Astrocyte (in vitro differentiated cells and primary cell): ENCODE measurements at places on chromosomes 1 and 21. TPM values are rescaled to one million over a fixed set of nuclear protein-coding genes. Genes with fewer than 3 reads are reported as not detected.

- H3K4me1 ChIP-seq = no peaks in the 10 kb centered on the region
- H3K4me3 ChIP-seq = no peak overlapping the region
- DNase-seq = no peak
- H3K27ac ChIP-seq = no peak overlapping the region
- no peaks in the 10 kb centered on the region for H3K36me3 ChIP-seq
These were observed 275.2 kb upstream of the DPYD start for GRCh38 chr1:98196012-98196411.

DNA sequence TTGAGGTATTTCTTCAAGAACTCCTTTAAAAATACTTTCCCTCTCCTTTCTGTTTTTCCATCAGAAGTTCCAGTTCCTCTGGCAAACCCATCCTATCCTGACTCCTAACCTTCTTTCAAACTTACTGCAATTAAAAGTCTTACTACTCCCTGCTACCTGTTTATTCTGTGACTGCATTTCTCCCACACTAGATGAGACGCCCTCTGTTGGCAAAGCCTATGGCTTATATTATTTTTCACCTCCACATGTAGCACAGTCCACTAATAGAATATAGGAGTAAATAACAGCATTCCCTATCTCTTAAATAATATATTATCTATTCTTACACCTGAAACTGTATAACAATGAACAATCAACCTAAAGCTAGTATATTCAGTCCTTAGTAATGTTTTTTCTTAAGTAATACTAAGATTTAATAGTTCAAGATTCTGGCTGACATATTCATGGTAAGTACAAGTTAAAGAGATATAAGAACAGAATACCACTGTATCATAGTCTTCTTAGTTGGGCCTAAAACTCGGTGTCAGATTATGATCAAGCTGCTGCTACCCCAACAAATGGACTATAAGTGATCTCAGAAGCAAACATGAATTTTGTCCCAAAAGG lies 54.8 kb downstream of the RAB3GAP2 start:
- H3K36me3 ChIP-seq = no peaks in the 10 kb centered on the region
- no peak overlapping the region for H3K27ac ChIP-seq
- no peak overlapping the region for H3K4me3 ChIP-seq
- H3K4me1 ChIP-seq = no peaks in the 10 kb centered on the region
- DNase-seq = no peak

- H3K4me1 ChIP-seq = no peaks in the 10 kb centered on the region
- no peak for DNase-seq
- no peak overlapping the region for H3K27ac ChIP-seq
- H3K27me3 ChIP-seq = no peaks in the 10 kb centered on the region
- no peak overlapping the region for H3K4me3 ChIP-seq
These were observed 14.0 kb downstream of the PLA2G2E start for GRCh38 chr1:19909392-19909791.

- H3K4me3 ChIP-seq = no peak overlapping the region
- no peak for DNase-seq
These were observed 10.0 kb downstream of the CDK18 start for GRCh38 chr1:205514211-205515142.

GRCh38 chr1:52634111-52634510 lies 1.1 kb downstream of the SHISAL2A start:
- no peaks in the 10 kb centered on the region for H3K4me1 ChIP-seq
- H3K36me3 ChIP-seq = no peaks in the 10 kb centered on the region
- H3K27me3 ChIP-seq = peaks cover 37% of the 10 kb centered on the region

DNA sequence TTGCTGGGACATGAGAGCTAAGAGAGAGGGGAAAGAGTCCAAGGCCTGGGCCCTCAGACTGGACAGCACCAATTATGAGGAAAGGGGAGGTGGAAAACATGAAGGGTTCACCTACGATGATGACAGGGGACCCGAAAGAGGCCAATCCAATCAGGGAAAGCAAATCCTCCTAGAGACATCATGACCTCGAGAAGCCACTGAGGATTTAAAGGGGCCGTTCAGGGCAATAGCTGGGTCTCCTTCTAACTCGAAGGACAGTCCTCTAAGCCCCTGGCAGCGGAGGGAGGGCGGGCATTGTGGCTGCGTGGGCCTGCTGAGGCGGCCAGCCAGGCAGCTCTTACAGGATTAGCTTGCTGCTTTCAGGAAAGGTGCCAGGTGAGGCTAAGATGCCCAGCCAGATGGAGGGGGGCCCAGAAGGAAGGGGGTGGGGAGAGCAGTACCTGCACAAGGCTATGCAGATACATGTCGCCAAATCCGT lies 7.4 kb downstream of the MEF2D start:
- H3K36me3 ChIP-seq = no peaks in the 10 kb centered on the region
- H3K4me3 ChIP-seq = no peak overlapping the region
- H3K27ac ChIP-seq = no peak overlapping the region
- no peak for DNase-seq

DNA sequence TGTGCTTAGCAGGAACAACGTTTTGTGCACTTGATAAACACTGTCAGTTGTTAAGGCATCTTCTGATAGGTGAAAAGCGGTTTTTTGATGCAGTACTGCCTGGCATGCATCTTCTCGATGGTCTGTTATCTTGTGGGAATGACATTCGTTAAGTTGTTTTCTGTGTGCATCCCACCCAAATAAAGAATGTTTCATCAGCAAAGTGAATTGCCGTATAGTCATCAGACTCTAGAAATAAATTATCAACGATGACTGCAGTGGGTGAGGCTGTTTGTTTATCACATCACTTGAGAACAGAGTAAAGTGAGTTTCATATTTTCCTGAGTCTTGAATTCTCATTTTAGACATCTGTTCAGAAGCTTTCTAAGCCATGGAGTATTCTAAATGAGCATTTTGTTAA lies 34.1 kb downstream of the NFIA start:
- no peak for DNase-seq
- H3K4me1 ChIP-seq = no peaks in the 10 kb centered on the region
- no peaks in the 10 kb centered on the region for H3K36me3 ChIP-seq
- no peaks in the 10 kb centered on the region for H3K27me3 ChIP-seq

- no peak overlapping the region for H3K4me3 ChIP-seq
- H3K4me1 ChIP-seq = peaks cover 50% of the 10 kb centered on the region
- H3K27ac ChIP-seq = peak overlapping the region; percentile 67
These were observed 43.0 kb downstream of the TOR3A start for GRCh38 chr1:179124873-179125272.

- H3K4me3 ChIP-seq = no peak overlapping the region
- no peaks in the 10 kb centered on the region for H3K36me3 ChIP-seq
- no peak overlapping the region for H3K27ac ChIP-seq
- DNase-seq = no peak
- no peaks in the 10 kb centered on the region for H3K27me3 ChIP-seq
These were observed 65.1 kb upstream of the DPT start for GRCh38 chr1:168794057-168794456.

DNA sequence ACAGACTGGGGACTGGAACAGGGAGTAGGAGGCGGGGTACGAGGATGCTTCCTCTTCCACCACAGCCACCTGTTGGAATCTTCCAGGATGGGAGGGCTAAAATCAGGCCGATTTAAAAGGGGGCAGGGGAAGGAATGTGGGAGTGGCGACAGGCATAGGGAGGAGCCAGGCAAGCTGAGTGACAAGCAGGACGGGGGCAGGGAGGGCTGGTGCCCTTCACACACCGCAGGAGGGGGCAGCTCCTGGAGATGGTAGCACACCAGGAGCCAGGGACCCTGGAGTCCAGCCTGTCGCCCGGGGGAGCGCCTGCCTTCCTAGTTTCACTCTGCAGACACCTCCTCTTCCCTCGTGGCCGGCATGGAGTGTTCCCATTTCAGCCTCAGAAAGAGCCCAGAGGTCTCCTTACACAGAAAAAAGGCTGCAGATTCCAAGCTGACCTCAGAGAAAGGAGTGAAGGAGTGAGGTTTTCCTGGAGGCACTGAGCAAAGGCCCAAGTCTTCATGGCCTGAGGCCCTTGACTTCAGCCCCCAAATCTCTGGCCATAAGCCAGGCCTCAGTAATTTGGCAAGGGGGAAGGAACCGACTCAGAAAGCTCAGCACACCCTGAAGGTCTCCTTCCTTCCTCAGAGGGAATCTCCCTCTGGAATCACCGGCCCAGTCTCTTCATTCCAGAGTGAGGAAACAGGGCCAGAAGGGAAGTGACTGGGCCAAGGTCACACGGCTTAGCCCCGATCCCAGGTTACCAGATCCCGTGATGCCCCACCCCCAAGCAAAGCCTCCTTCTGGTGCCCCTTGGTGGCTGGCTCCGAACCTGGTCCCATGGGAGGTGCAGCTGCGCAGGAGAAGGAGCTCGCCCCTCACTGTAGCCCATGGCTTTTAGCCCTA lies 8.1 kb downstream of the BLACAT1 start:
- no peaks in the 10 kb centered on the region for H3K36me3 ChIP-seq
- peaks cover 9% of the 10 kb centered on the region for H3K27me3 ChIP-seq
- peak; percentile 10 for DNase-seq
- H3K4me3 ChIP-seq = no peak overlapping the region

DNA sequence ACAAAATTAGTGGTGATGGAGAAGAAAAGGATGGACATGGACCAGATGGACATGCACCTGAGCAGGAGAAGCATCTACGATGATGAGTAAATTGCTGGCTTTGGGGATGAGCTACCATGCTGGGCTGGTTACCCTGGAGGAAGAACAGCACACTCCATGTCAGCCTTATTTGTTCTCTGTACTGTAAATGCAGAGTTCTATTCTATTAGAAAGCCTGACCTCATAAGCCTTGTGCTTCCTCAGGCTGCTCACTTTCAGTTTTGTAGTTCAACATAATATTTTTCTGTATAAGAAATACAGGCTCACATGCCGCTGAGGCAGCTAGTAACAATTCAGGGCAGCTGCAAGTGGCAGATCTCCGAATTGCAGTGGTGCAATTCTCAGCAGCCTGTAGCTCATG lies 249.6 kb downstream of the PLA2G4A start:
- H3K27me3 ChIP-seq = no peaks in the 10 kb centered on the region
- no peak for DNase-seq
- H3K4me1 ChIP-seq = no peaks in the 10 kb centered on the region
- no peak overlapping the region for H3K4me3 ChIP-seq

GRCh38 chr1:117147856-117148588 lies 26.5 kb upstream of the TRIM45 start:
- peak; percentile 49 for DNase-seq
- H3K27me3 ChIP-seq = no peaks in the 10 kb centered on the region
- peak overlapping the region; percentile 88 for H3K27ac ChIP-seq
- H3K4me3 ChIP-seq = no peak overlapping the region
- no peaks in the 10 kb centered on the region for H3K36me3 ChIP-seq

GRCh38 chr1:106836708-106837107 lies 219.8 kb upstream of the PRMT6 start:
- no peak overlapping the region for H3K27ac ChIP-seq
- no peaks in the 10 kb centered on the region for H3K27me3 ChIP-seq
- H3K36me3 ChIP-seq = no peaks in the 10 kb centered on the region
- no peak for DNase-seq

GRCh38 chr1:38053416-38054091 lies 7.0 kb upstream of the POU3F1 start:
- H3K4me1 ChIP-seq = peaks cover 6% of the 10 kb centered on the region
- H3K27ac ChIP-seq = no peak overlapping the region
- no peaks in the 10 kb centered on the region for H3K27me3 ChIP-seq
- no peaks in the 10 kb centered on the region for H3K36me3 ChIP-seq

GRCh38 chr1:198493329-198493728 lies 47.2 kb downstream of the ATP6V1G3 start:
- H3K4me3 ChIP-seq = no peak overlapping the region
- H3K27me3 ChIP-seq = no peaks in the 10 kb centered on the region
- H3K27ac ChIP-seq = peak overlapping the region; percentile 68

- no peaks in the 10 kb centered on the region for H3K27me3 ChIP-seq
- H3K27ac ChIP-seq = no peak overlapping the region
- H3K4me3 ChIP-seq = no peak overlapping the region
- no peak for DNase-seq
- H3K36me3 ChIP-seq = no peaks in the 10 kb centered on the region
These were observed 300.9 kb upstream of the GREM2 start for GRCh38 chr1:240912821-240913220.

GRCh38 chr1:10734962-10735544 lies 61.4 kb downstream of the CASZ1 start:
- H3K27me3 ChIP-seq = peaks cover 26% of the 10 kb centered on the region
- H3K4me3 ChIP-seq = no peak overlapping the region
- no peaks in the 10 kb centered on the region for H3K4me1 ChIP-seq
- no peak for DNase-seq
- no peak overlapping the region for H3K27ac ChIP-seq

DNA sequence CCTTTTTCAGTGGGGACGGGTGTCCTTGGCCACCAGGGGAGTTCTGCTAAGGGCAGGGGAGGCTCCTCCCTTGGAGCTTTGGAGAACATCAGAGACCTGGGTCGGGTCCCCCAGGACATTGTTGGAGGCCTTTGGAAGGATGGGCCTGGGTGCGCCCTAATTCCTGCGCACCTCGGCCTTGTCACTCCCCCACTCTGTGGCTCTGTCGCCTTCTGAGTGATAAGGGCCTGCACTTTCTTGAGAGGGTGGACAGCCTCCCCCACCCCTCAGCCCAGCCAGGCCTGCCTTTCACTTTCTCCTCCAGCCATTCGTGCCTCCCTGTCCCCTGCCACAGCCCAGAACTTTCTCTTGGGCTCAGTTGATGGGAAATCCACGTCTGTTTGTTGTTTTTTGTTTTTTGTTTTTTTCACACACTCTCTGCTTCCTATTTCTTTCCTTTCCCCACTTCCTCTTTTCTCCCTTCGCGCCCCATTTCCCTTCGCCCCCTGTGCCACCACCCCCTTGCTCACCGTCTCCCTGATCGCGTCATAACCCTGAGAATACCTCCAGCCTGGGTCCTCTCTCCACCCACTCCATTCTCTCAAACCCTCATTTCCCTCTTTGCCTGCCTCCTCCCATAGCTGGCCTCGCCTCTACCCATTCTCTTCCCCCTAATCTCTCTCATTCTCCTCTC lies 85.6 kb downstream of the PAX7 start:
- no peaks in the 10 kb centered on the region for H3K36me3 ChIP-seq
- H3K27me3 ChIP-seq = peaks cover 20% of the 10 kb centered on the region
- H3K4me3 ChIP-seq = no peak overlapping the region
- no peak overlapping the region for H3K27ac ChIP-seq
- H3K4me1 ChIP-seq = no peaks in the 10 kb centered on the region
- DNase-seq = no peak

- no peaks in the 10 kb centered on the region for H3K4me1 ChIP-seq
- H3K27ac ChIP-seq = no peak overlapping the region
- peaks cover 13% of the 10 kb centered on the region for H3K27me3 ChIP-seq
- no peak overlapping the region for H3K4me3 ChIP-seq
- H3K36me3 ChIP-seq = no peaks in the 10 kb centered on the region
- DNase-seq = no peak
These were observed 11.2 kb upstream of the HMGCS2 start for GRCh38 chr1:119779869-119780356.

Gene CCDC17
- 2.4 and 3.8 TPM in 2 replicates for total RNA-seq

Gene SPRR2G
- total RNA-seq = not detected in 2 replicates

Gene HHAT
- total RNA-seq = 11.4 and 12.0 TPM in 2 replicates

Gene TMOD4
- 1.4 TPM in 1 of 2 replicates, not detected in the other for total RNA-seq

Gene SYT6
- total RNA-seq = 0.38 and 0.39 TPM in 2 replicates

Gene ANKRD34A
- total RNA-seq = 5.8 and 6.3 TPM in 2 replicates

Gene VSIG8
- total RNA-seq = not detected in 2 replicates

Gene SYCP1
- total RNA-seq = not detected in 2 replicates

Gene KLF17
- total RNA-seq = 0.09 TPM in 1 of 2 replicates, not detected in the other

Gene CHI3L2
- total RNA-seq = 0.65 TPM in 1 of 2 replicates, not detected in the other

Gene CCDC27
- total RNA-seq = not detected in 2 replicates

Gene IL6R
- total RNA-seq = 2.2 and 2.5 TPM in 2 replicates

Gene SLC2A5
- 0.79 and 2.6 TPM in 2 replicates for total RNA-seq

Gene FMOD
- not detected in 2 replicates for total RNA-seq

Gene OXCT2
- total RNA-seq = 0.24 and 0.36 TPM in 2 replicates

Gene WNT9A
- total RNA-seq = 2.6 and 4.1 TPM in 2 replicates
